ENCODE measurements at places on chromosomes 12 and 14.

DNA sequence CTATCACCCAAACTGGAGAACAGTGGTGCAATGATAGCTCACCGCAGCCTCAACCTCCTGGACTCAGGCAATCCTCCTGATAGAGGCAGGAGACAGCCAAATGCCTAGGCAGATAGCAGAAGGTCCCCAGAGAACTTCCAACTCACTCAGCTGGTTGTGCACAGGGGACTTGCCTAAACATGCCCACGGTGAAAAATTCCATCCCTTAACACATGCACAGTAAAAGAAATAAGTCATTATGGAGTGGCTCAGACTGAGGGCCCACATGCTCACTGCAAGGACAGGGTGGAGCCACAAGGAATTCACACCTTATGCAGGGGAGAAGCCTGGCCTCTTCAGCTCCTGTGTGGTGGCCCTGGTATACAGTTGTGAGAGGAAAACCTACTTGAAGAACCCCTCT, 525.8 kb upstream of the ATP2B1 start:
- DNase-seq = no peak

- no peak for DNase-seq
Measured at GRCh38 chr12:77362509-77363210, 297.3 kb upstream of the E2F7 start.

- no peak for DNase-seq
Measured at GRCh38 chr12:23703051-23703450, 246.4 kb downstream of the SOX5 start.

- DNase-seq = no peak
Measured at GRCh38 chr12:25692115-25693035, 139.3 kb upstream of the LMNTD1 start.

GRCh38 chr14:48970943-48971342, 615.2 kb downstream of the RPS29 start:
- no peak for DNase-seq

DNA sequence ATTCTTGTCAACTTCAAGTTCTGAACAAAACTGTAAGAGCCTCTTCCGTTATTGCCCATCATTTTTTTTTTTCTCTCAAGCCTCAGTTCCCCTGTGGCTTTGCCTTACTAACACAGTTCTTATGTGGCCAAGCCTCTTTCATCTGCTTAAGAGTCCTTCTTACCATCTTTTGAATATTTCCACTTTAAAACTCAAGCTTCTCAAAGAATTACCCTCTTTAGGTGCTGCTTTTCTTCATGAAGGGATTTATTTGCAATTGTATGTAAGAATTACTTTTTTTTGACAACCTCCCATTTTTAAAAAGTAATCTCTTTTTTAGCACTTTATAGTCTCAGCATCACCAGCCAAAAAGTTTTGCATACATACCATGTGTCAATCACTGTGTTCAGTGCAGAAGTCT, 240.2 kb upstream of the RMST start:
- DNase-seq = no peak

DNA sequence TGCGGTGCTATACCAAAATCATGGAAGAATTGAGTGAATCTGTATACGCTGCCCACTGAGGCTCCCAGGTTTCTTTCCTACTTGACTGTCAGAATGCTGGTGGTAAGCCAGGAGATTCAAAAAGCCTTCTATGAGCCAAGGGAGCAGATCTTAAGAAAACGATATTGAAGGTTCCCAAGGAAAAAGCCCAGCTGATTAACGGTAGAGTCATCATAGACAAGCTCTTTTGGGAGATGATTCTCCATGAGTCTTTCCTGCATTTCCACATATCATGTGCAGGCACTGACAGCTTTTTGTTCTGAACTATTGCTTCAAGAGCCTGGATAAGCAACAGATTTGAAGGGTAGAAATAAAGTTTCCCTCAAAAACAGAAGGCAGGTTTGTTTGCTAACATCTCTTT, 17.5 kb downstream of the SLC35F4 start:
- DNase-seq = no peak

DNA sequence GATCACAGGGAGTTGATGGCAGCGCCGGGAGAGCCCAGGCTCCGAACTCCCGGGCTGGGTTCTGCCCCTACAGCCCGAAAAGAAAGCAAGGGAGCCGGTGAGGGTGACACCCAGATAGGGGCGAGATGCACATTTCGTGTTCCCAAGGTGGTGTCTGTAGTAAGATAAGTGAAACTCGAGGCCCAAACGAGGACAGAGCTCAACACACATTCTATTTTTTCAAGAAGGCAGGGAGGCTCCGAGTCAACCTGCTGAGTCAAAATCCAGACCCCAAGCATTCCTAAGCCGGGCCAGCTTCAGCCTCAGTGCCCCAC, 24.2 kb upstream of the YY1 start:
- no peak for DNase-seq

DNA sequence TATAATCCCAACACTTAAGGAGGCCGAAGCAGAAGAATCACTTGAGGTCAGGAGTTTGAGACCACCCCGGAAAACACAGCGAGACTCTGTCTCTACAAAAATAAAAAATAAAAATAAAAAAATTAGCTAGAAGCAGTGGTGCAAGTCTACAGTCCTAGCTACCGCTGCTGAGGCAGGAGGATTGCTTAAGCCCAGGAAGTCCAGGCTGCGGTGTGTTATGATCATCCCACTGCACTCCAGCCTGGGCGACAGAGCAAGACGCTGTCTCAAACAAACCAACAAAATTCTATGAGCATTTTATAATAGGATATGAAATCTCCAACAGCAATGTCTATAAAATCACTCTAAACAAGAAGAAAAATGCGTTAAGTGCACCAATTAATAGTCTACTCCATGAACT, 75.3 kb downstream of the PPP1R12A start:
- DNase-seq = no peak

DNA sequence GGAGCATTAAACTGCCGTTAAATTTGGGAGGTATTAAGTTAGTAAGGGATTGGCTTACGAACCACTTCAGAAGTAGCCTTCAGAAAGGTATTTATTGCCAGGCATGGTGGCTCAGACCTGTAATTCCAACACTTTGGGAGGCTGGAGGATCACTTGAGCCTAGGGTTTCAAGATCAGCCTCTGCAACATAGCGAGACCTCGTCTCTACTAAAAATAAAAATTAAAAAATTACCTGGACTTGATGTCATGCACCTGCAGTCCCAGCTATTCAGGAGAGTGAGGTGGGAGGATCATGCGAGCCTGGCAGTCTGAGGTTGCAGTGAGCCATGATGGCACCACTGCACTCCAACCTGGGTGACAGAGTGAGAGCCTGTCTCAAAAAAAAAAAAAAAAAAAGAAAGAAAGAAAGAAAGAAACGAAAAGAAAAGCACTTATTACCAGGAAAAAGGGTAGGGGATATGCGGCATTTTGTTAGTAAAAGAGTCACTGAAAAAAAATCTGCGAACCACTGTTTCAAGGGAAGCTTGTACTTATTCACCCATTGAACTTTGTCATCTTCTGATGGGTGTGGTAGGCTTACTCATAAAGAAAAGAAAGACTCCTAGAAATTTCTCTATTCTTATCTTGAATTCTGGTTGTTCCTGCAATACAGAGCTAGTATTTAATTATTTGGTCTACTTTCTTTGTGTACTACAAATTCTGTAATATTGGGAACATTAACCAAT, 33.6 kb upstream of the PLEKHA5 start:
- DNase-seq = no peak

- DNase-seq = no peak
Measured at GRCh38 chr14:68248481-68249255, 429.1 kb downstream of the RAD51B start.

DNA sequence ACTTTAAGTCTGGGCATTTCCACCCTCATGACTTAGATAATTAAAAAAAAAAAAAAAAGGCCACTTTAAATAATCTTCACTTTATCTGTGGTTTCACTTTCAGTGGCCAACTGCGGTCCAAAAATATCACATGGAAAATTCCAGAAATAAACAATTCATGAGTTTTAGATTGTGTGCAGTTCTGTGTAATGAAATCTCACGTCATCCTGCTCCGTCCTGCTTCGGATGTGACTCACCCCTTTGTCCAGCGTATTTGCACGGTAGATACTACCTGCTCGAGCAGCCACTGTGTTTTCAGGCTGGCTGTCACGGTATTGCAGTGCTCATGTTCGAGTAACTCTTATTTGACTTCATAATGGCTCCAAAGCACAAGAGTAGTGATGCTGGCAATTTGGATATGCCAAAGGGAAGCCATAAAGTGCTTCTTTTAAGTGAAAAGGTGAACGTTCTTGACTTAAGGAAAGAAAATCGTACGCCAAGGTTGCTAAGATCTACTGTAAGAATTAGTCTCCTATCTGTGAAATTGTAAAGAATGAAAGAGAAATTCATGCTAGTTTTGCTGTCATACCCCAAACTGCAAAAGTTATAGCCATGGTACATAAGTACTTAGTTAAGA, 2.4 kb downstream of the E2F7 start:
- no peak for DNase-seq

- DNase-seq = no peak
Measured at GRCh38 chr12:55642669-55643068, 6.0 kb downstream of the OR10P1 start.

- DNase-seq = no peak
Measured at GRCh38 chr14:97657609-97658008, 860.4 kb downstream of the VRK1 start.

GRCh38 chr14:89485264-89485663, 68.2 kb upstream of the FOXN3 start:
- no peak for DNase-seq

- DNase-seq = peak; percentile 30
Measured at GRCh38 chr14:65833267-65833880, 420.8 kb downstream of the FUT8 start.

DNA sequence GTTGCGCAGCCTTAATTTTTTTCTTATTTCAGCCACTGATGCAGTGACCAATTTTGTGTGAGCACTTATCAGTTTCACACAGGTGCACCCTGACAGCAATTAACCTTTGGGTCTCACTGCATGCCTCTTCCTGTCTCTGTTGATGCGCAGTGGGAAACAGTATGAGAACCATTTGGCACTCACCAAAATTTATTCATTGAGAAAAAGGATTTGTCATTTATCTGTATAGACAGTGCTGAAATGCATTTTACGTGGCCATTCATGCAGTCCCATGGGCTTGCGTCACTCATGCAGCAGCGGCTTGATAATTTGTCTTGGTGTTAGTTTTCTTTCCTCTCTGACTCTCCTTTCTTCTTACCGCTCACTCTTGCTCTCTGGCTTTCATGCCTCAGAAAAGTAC, 157.5 kb downstream of the C12orf75 start:
- no peak for DNase-seq

- no peak for DNase-seq
Measured at GRCh38 chr12:60148109-60148508, 552.3 kb downstream of the SLC16A7 start.

- no peak for DNase-seq
Measured at GRCh38 chr12:15532364-15532977, 210.2 kb downstream of the PTPRO start.

GRCh38 chr12:121241156-121241970, 31.4 kb downstream of the P2RX4 start:
- DNase-seq = no peak

GRCh38 chr12:50506753-50507473, 2.1 kb downstream of the DIP2B start:
- peak; percentile 49 for DNase-seq

DNA sequence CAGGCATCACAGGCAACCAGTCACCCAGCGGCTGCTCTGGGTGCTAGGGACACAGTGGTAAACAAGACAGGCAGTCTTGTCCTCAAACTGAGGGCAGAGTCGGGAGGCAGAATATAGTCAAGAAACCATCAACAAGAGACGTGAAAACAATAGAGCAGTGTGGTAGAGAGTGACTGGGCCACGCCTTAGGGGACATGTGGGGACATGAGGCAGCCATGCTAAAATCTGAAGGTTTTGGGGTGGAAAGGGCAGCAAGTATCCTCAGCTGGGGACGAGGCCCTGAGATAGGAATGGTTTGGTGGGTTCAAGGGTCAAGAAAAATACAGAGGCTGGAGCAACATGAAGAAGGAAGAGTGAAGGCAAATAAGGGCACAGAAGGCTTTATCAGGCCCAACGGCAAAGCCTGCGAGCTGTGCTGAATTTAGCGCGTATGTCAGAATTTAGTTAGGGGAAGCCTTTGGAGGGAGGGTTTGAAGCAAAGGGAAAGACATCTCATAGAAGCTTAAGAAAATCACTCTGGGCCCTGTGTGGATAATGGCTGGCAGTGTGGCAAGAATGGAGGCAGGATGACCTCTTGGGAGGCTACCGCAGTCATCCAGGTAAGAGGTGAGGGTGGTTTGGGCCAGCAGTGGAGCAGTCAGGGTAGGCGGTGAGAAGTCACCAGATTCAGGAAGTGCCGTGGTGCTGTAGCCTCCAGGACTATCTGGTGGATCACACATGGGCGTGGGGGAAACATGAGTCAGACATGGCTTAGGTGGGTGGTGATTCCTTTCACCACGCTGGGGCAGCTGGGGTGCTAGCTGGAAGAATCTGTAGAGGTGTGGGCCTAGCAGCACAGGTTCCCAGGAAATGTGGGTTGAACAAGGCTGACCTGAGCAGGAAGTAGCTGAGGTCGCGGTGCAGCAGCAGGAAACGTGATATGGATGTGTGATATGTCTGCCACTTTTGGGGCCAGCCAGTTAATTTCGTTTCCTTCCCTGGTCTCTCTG, 3.0 kb downstream of the EVL start:
- DNase-seq = peak; percentile 33

DNA sequence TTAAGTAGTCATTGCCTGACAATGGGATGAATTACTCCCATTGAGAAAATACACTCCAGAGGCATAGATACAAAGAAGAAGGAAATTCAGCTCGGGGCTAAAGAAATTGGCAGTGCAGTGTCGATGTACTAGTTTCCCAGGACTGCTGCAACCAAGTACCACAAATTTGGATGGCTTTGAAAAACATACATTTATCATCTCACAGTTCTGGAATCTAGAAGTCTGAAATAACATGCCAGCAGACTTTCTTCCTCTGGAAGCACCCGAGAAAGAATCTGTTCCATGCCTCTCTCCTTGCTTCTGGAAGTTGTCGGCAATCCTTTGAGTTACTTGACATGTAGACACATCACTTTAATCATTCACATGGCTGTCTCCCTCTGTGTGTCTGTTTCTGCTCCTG, 101.9 kb downstream of the TMTC3 start:
- DNase-seq = no peak

DNA sequence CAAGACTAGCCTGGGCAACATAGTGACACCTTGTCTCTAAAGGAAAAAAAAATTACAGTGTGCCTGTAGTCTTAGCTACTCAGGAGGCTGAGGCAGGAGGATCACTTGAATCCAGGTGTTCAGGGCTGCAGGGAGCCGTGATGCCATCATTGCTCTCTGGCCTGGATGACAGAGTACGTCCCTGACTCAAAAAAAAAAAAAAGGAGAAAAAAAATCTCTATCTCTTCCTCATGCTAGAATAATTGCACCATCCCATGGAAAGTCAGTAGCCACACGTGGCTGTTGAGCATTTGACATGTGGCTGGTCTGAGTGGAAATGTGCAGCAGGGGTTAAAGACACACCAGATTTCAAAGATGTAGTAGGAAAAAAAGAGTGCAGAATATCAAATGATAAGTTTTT, 3.8 kb downstream of the RILPL1 start:
- DNase-seq = no peak

- DNase-seq = no peak
Measured at GRCh38 chr12:54502485-54502884, 4.9 kb downstream of the NCKAP1L start.

GRCh38 chr14:31770271-31770670, 209.1 kb downstream of the NUBPL start:
- no peak for DNase-seq

GRCh38 chr12:86860776-86861175, 604.6 kb upstream of the MGAT4C start:
- no peak for DNase-seq

GRCh38 chr12:29316752-29317151, 64.2 kb downstream of the ERGIC2 start:
- no peak for DNase-seq

- DNase-seq = peak; percentile 75
Measured at GRCh38 chr14:105527826-105528585, 1.6 kb downstream of the TMEM121 start.
